ENCODE measurements at places on chromosomes 12 and 14.

DNA sequence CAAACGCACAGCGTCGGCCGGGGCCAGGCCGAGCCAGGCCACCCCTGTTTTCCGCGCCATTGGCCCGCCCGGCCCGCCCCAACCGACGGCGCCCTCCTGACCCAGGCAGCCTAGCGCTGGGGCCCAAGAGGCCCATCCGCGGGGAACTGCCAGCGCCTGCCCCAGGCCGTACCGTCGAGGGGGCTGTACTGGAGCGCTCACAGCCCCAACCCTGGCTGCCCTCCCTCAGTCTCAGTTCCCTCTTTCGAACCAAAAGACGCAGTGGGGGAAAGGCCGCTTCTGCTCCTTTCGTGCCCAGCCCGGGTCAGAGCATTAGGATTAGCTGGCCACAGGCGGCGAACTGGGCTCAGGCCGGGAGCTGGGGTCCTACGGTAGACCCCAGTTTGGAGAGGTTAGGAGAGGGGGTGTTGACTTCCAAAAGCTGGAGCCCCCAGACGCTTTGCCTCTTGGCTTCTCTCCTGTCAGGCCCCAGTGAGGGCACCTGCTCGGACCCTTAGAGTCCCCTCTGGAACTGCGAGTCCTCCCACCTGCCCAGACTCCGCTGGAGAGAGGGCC lies 1.9 kb downstream of the NKX2-1 start:
- no peak for DNase-seq

- DNase-seq = no peak
These were observed 257.9 kb upstream of the TMEM132C start for GRCh38 chr12:128009108-128009507.

GRCh38 chr12:93757792-93758694 lies 80.9 kb downstream of the CRADD start:
- no peak for DNase-seq

- DNase-seq = no peak
These were observed 35.0 kb upstream of the TUNAR start for GRCh38 chr14:95841668-95842067.

DNA sequence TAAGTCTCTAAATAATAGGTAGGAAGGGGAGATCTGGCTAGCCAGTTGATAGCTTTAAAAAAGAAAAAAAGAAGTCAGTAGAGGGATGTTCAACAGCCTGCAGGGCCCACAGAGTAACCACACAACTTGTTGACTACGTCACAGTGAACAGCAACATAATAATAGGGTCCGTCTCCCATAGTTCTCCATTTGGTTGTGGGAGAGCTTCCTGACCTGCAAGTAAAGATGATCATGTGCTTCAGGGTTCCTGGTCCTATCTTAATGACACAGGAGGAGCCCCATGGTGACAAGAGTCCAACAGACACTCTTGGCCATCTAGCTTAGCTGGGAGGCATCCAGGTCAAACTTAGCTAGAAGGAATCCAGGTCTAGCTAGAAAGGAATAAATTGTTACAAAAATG lies 36.2 kb downstream of the FGD6 start:
- no peak for DNase-seq

- DNase-seq = no peak
These were observed 2.3 kb upstream of the ESPL1 start for GRCh38 chr12:53265783-53266182.

DNA sequence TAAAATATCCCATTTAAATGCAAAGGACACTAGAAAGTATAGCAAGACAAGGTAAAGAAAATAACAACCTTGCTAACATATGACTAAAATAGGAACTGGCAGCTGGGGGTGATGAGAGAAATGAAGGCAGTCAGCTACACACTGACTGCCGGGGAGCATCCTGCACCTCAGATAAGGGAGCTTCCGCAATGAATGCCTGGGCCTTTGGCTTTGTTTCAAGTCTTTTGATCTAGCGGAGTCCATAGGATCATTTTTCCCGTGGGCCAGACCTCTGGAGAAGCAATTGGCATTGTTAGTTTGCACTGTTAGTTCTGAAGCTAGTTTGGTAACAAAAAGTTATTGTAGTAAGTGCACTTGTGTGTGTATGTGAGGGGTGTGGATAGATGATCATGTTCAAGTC lies 639.9 kb downstream of the DIO2 start:
- DNase-seq = no peak

- DNase-seq = no peak
These were observed 14.9 kb upstream of the NFKBIA start for GRCh38 chr14:35419429-35419841.

Measured in activated CD4-positive, alpha-beta T cell treated with anti-CD3 and anti-CD28 coated beads, Interleukin-10, Interleukin-2, amounts not matched to agents 100 ng/mL and 50 ng/mL, durations not matched to agents 16 hours and 8 hours (primary cell).